ENCODE measurements at places on chromosomes 2 and 18.

DNA sequence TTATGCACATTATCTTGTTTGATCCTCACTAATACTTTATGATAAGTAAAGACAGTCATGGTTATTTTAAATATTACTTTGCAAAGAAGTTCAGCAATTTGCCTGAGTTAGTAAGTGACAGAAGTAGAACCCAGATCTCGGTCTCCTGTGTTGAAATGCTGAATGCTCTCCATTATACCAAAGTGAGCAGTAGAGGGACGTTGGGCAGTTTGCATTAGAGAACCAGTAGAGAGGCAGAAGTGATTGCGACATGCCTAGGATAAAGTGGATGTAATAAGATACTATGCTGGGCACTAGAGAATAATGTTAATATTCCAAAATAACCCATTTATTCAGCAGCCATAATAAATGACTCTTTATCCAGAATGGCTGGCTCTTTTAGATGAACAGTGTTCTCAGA is 201.0 kb downstream of the PMAIP1 start:
- no peak for DNase-seq

DNA sequence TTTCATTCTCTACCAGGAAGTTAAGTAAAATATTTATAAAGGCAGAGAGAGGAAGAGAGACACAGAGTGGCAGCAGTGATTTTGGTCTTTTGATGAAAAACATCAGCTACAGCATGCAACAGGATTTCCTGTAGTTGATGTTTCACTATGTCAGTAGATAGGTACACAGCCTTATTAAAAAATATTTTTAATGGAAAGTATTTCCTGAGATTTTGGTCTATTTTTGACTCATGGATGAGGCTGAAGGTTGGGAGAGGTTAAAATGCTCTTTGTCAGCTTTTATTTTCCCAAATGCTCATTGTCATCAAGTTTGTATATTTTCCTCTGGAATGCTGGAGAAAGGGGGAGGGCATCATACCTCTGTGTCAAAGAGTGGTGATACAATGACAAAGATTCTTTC is 1112.5 kb downstream of the CBLN2 start:
- DNase-seq = no peak

DNA sequence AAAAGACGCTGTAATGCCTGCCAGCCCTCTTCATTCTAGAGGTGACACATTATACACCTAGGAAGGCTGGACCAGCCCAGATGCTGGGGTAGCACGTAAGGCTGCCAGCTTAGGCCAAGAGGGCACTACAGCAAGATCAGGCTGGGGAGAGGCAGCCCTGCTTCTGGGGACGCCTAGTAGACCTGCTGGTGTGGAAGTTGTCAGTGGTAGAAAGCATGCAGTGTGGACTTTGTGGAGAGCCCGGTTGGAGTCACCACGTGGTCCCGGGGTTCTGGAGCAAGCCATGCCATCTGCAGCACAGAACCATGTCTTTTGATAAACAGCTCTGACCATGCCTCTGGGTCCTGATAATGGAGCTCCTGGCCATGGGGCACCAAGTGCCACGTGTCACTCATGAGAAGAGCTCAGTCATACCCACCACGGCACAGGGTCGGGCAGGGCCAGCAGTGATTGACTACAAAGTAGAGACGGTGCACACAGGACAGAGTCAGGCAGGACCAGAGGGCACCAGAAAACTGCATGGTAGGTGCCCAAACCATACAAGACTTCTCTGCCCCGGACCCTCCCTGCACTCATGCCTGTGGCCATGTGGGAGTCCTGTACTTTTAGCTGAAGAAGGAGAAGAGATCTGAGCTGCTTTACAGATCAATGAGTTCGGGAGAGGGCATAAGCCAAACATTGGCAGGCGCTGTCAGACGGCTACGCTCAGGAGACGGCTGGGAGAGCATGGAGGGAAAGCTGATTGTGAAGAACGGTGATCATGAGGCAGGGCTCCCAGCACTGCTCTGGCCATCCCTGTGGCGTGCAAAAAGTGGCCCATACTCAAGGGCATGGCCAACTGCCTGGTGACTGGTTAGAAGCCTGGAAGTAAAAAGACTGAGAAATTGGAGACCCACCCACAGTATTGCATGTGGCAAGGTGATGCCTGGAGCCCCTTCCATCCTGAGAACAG is 114.9 kb downstream of the EIPR1 start:
- no peak for DNase-seq

GRCh38 chr18:74255131-74255616 is 36.6 kb downstream of the CYB5A start:
- DNase-seq = no peak

DNA sequence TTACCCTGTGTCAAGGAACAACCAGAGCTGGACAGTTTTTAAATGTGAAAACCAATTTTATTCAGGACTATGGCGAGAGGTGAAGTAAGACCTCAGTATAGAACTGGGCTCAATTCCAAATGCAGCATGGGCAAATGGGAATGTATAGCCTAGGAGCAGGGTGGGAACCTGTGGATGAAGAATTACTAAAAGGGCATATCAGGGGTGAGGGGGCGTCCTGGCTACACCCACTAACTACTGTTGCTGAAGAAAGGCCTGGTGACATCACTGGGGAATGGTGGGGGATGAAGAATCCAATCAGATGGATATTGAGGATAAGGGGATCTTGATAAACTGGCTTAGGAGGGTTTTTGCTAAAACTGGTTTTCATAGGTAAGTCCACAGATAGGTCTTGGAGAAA is 27.3 kb upstream of the IL37 start:
- DNase-seq = no peak

GRCh38 chr2:190964170-190964795 is 49.7 kb downstream of the STAT1 start:
- no peak for DNase-seq

DNA sequence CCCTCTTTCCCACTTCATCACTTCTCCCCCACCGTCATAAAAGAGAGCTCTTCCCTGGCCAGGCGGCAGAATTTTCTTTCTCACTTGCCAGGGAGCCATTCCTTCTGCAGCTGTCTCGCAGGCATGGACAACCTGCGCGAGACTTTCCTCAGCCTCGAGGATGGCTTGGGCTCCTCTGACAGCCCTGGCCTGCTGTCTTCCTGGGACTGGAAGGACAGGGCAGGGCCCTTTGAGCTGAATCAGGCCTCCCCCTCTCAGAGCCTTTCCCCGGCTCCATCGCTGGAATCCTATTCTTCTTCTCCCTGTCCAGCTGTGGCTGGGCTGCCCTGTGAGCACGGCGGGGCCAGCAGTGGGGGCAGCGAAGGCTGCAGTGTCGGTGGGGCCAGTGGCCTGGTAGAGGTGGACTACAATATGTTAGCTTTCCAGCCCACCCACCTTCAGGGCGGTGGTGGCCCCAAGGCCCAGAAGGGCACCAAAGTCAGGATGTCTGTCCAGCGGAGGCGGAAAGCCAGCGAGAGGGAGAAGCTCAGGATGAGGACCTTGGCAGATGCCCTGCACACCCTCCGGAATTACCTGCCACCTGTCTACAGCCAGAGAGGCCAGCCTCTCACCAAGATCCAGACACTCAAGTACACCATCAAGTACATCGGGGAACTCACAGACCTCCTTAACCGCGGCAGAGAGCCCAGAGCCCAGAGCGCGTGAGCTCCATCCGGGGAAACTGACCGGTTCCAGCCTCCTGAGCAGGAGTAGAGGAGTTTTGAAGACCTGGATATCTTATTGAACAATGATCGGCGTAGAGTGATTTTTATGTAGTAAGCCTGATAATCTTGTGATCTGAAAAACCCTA is at the start of gene MSGN1:
TSS of gene MSGN1 (plus strand) at position 65 of the 850 bp plus-strand sequence. CDS start at position 124, 59 bp downstream.
- no peak for DNase-seq

GRCh38 chr18:78709261-78709809 is 270.3 kb upstream of the SALL3 start:
- no peak for DNase-seq

- DNase-seq = no peak
Observed at GRCh38 chr2:11140492-11140891, 14.8 kb upstream of the SLC66A3 start.

DNA sequence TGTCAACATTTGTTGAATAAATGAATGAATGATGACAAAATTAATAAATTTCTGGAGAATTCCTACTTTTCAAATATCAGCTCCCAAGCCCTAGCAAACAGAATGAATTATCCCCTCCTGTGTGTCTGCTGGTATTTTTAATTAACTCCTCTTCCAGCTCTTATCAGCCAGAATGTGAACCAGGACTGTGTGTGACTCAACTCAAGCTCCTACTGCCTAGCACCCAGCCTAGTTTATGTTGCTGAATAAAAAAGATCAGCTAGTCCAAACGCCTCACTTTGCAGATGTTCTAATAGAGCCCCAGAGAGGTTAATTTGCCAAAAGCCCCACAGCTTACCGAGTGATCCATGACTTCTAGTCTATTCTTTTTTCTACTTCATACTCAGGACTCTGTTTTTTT is 50.3 kb downstream of the RABL2A start:
- no peak for DNase-seq

- no peak for DNase-seq
Observed at GRCh38 chr18:64539847-64540246, 391.0 kb upstream of the LINC00305 start.

DNA sequence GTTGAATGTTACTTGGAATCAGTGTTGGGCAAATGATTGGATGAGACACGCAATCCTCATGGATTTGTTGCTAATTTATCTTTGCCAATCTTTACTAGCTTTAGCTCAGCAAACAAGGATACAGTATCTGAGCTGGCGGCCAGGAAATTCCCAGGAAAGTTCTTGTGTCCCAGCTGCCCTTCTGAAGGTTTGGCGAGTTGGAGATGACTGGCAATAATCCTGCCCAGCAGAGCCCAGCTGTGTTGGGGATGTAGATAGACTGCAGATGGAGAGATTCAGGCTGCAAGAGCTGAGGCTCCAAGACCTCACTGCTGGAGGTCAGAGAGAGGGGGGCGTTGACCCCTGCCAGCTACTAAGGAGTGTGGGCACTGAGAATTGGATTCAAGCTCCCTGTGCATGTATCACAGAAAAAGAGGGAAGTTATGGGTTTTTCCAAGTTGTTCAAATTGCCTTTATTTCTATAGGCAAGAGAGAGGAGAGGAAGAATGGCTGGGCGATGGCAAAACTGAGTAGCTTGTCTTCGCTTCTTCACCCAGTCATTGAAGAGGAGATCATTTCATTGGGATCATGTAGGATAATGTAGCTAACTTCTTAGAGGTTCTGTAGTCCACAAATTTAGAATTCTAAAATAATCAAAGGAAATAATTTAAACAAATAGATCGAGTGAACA is 506.8 kb upstream of the LRATD1 start:
- no peak for DNase-seq

DNA sequence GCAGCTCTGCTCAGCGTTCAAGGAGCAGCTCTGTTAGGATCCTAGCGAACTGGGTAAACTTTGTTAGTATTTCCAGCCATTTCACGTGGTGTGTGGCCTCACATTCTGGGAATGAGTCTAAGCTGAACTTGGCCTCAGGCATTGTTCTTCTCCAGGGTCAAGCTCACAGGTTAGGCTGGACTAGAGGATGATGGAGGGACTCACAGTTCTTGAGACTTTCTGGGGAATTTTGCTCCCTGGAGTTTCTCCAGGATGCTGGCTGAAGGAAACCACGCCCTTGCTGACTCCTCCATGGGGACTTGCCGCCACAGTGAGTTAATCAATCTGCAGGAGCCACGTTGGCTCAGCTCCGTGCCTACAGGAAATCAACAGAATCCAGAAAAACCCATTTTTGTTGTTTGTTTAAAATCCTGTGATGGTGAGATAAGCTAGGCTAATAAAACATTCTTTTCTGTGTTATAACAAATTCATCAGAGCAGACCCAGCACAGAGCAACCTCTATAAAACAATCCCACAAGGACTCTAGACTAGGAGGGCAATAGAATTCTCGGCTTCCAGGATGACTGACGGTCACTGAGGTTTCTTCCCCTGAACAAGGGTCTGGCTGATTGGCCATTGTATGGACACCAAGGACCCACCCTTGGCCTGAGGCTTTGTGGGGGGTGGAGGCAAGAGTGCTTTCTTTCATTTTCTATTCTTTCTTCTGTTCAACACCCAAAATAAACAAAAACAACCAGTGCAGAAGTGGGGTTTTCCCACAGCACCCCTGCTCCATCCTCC is 12.6 kb downstream of the CNDP1 start:
- no peak for DNase-seq

- DNase-seq = no peak
Observed at GRCh38 chr2:100077456-100077855, 64.9 kb downstream of the AFF3 start.

DNA sequence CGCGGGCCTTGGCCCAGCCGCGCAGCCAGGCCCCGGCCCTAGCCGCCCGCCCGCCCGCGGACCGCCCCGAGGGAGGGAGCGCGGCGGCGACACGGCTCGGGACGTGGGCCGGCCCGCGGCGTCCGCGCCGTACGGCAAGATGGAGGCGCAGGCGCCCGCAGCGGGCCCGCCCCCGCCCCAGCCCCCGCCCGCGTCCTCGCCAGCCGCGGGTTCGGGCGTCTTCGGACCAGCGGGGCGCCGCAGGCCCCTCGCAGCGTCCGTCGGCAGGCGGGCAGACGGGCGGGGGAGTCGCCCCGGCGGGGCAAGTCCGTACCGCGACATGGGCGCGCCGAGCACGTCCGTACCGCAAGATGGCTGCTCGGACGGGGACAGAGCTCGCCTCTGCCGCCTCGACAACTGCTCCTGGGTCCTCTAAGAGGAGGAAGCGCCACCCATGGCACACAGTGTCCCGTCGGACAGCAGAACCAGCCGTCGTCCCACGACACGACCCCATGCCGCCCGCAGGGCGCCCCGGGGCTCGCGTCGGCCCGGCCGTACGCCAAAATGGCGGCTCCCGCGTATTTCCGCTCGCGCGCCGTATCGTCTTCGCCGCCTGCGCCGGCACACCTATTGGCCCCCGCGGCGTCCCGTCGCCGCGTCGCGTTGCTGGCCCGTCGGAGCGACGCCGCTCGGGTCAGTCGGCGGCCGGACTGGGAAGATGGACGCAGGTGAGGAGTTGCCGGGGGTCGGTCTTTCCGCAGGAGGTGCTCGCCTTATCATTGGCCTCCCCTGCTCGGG is at the start of the genes ATG4B and THAP4:
TSS of gene ATG4B (plus strand) at position 676 of the 777 bp plus-strand sequence. CDS start at position 698, 22 bp downstream.
TSS of gene THAP4 (minus strand) at position 141 of the 777 bp plus-strand sequence. CDS start 141 bp downstream, outside the sequence.
- DNase-seq = peak; percentile 51

- DNase-seq = no peak
Observed at GRCh38 chr2:26757873-26758789, 6.0 kb upstream of the SLC35F6 start.

DNA sequence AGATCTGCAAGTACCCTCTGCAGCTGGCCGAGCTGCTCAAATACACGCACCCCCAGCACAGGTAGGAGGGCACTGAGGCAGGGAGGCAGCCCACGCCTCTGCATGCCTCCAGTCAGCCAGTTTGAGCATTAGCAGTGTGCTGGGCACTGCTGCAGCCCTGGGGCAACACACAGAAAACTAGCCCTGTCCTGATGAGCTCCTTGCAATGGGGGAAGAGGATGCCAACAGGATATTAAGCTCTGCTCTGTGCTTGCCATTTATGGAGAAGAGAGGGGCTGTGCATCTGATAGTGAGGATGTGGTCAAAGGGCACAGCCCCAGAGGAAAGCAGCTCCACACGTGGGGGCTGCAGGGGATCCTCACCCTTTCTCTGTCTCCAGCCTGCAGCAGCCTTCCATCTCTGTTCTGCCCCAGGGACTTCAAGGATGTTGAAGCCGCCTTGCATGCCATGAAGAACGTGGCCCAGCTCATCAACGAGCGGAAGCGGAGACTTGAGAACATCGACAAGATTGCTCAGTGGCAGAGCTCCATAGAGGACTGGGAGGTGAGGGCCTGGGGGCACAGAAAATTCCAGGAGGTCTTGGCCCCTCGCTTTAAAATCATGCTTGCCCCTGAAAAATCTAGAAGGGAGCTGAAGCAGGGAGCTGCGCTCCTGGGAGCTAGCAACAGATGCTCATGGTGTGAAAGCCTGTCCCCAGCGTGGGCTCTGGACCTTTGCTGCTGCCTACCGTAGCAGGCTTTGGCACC is 51.7 kb downstream of the FAM168B start:
- DNase-seq = no peak
